Stimulated activated CD8-positive, alpha-beta memory T cell treated with anti-CD3 and anti-CD28 coated beads, Interleukin-2, amount 100 ng/mL, for 1 hour (primary cell): ENCODE measurements at places on chromosomes 6 and 20.

GRCh38 chr6:133809406-133809805 lies 79.5 kb upstream of the TCF21 start:
- no peak for DNase-seq

GRCh38 chr6:90347411-90347851 lies 50.8 kb upstream of the BACH2 start:
- no peak for DNase-seq

GRCh38 chr20:19265646-19266374 lies 53.4 kb downstream of the SLC24A3 start:
- DNase-seq = no peak

DNA sequence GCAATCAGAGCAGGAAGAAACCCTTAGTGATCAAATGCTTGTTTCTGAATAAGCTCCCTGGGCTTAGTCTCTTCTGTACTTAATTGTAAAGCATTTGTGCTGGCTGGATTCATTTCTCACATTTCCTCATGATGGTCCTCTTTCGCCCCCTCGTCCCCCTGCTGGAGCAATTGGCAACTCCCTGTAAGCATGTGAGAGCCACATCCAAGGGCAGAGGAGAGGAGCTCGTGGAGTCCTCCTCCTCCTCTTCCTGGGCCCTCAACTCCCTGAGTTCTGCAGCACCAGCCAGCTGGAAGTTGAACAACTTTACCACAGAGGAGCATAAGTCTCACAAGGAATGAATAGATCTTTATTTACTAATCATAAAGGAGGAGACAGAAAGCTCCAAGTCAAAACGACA lies 12.6 kb downstream of the ANKEF1 start:
- no peak for DNase-seq

DNA sequence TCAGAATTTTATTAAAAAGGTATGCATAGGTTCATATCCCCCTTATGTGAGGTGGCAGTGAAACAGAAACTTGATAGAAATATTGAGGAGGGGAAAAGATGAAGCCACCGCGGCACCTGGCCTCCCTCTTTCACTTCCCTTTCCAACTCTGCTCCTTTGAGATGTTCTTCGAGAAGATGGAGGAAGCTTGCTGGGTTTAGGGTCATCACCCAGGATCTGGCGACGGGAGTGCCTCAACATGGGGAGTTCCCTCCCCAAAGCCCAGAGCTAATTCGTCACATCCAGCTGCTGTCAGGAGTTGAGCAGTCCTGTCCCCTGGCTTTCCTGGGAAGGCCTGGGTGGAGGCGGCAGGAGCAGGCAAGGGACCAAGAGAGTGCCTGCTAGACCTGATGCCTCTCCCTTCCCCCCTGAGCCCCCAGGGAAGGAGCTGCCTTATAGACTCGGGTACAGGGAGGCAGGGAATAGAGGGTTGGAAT lies 29.1 kb downstream of the RREB1 start:
- no peak for DNase-seq

- no peak for DNase-seq
Observed at GRCh38 chr6:166599205-166599604, 12.7 kb upstream of the RAMACL start.

DNA sequence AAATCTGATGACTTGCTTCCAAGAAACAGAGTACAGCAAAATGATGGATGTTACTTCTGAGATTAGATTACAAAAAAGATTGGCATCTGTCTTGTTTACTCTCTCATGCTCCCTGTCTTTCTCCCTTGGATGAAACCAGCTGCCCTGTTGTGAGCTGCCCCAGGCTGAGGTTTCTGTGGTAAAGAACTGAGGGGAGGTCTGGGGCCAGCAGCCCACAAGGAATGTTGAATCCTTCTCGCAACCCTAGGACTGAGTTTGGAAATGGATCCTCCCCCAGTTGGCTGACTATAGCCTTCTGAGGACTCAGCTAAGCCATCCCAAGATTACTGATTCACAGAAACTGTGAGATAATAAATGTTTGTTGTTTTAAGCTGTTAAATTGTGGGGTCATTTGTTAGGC lies 5.6 kb upstream of the HECA start:
- no peak for DNase-seq

- DNase-seq = no peak
Observed at GRCh38 chr6:31094389-31094881, 17.9 kb downstream of the C6orf15 start.

DNA sequence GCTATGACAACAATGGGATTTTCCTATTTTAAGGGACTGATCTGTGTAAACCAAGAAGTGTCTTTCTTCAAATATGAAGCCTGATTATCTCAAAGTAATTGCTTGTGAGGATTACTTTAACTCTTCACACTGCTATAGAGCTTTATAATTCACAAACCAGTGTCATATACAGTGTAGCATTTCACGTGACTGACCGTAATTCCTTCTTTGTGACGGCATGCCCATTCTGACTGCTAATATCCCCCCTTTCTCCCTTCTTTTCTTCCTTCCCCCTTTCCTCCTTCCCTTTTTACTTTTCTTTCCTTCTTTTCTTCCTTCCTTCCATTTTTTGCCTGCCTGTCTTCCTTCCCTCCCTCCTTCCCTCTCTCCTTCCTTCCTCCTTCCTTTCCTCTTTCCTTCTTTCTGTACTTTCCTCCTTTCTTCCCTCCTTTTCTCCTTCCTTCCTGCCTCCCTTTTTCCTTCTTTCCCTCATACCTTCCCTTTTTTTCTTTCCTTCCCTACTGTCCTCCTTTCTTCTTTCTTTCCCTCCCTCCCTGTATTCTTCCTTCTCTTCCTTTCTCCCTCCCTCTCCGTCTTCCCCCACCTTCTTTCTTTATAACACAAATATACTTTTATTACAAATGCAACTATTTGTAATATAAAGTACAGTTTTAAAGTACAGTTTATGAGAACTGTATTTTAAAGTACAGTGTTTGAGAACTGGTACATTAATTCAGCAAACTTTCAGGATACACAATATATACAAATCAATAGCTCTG lies 75.0 kb upstream of the EXOC2 start:
- DNase-seq = no peak

- no peak for DNase-seq
Observed at GRCh38 chr6:131331873-131332781, 196.9 kb downstream of the AKAP7 start.

- DNase-seq = no peak
Observed at GRCh38 chr6:125957845-125958244, 1.3 kb downstream of the HINT3 start.

- DNase-seq = no peak
Observed at GRCh38 chr20:35560105-35560511, 18.2 kb downstream of the ERGIC3 start.

DNA sequence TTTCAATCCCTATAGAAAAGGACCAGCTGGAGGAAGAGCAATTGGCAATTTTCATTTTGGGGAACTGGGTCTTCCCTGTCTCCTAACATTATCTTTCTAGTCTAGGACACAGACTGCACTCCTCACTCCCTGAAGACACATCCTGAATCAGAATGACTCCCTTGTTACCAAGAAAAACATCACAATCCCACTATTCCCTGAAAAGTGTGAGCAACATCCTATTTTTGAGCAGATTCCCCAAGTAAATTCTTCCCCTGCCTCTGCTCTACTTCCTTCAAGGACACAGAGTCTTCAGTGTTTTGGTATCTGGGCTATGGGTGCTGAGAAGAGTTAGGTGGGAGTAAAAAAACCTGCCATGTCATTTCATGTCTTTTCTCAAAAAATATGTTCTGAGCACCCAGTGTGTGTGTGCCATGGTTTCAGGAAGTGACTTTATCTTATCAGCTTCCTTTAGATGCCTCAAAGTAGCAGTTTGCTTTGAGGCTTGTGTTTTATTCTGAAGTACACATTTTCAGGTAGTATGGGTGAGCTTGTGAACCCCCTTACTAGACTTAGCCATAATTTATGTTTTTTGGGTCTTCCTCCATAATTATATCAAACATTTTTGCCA lies 12.4 kb downstream of the LAMA4 start:
- no peak for DNase-seq
